ENCODE measurements at places on chromosomes 5 and 9.

DNA sequence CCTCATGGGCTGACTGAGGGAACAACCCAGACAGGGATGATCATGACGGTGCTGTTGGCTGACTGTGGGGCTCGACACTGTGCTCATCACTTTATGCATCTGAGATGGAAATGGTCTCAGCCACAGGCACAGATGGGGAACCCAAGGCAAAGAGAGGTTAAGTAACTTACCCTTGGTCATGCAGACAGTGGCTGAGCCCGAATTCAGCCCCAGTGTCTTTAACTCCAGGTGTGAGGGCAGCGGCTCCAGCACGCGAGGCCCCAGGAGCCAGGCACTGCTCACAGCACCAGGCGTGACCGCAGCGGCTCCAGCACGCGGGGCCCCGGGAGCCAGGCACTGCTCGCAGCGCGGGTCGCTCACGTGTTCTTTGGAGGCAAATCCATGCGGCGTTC, 45.3 kb upstream of the FCN1 start:
- no peak for DNase-seq

DNA sequence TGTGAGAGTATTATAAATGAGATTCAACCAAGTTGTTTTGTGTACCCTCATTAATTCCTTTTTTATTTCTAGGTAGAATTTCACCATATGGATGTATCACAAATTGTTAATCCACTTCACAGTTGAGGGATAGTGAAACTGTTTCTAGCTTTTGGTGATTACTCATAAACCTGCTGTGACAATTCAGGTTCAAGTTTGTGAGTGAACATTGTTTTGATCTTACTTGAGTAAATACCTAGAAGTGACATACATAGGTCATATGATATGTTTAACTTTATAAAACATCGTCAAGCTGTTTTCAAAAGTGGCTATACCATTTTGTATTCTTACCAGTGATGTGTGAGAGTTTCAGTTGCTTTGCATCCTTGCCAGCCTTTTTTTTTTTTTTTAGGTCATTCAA, 112.9 kb downstream of the CAMK4 start:
- DNase-seq, result no peak

DNA sequence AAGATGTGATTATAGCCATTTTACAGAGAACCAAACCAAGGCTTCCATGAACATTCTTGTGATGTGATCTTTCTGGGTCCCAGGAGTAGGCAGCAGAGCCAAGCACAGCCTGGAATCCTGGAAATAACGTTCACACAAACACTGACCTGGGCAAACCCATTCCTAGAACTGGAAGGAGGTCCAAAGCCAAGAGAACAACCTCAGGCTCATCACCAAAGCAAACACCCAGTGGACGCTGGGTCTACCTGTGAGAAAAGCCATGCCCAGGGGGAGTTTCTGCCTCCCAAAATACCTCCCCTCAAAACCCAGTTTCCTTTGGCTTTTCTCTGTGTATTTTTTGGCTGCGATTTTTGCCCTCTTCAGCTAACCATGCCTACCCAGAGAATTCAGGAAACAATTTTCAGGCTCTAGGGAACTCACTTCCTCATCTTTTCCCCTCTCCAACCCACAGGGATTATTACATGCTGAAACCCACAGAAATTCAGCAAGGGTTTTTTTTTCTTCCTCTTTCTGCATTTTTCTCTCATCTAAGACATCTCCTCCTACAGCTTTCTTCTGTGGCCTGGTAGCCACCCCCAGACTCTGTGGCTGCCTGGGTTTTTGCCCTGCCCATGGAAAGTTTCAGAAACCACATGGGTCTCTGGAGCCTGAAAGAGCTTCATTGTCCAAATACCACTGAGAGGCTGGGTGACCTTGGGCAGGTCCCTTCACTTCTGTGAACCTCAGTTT, 75.0 kb downstream of the TNC start:
- no peak for DNase-seq

GRCh38 chr5:176152191-176152929, 85.9 kb upstream of the SIMC1 start:
- no peak for DNase-seq

DNA sequence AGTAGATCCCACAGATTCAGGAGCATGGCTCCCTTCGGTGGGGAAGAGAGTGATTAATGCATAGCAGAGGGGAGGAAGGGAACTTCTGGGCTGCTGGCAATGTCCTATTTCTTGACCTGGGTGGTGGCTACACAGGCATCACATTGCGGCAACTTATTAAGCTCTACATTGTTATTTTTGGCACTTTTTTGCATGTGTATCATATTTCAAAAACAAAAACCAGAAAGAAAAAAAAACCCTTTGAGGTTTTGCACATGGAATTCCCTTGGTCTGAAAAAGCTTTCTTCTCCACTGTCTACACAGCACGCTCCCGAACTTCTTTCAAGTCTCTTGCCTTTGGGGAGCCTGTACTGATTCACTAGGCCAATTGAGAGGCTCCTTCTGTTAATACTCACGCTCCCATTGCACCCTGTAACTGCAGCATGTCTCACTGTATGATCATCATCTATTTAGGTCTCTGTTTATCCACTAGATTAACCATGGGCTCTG, 25.1 kb downstream of the CEMIP2 start:
- no peak for DNase-seq

GRCh38 chr5:6493681-6494454, 45.2 kb downstream of the UBE2QL1 start:
- no peak for DNase-seq

DNA sequence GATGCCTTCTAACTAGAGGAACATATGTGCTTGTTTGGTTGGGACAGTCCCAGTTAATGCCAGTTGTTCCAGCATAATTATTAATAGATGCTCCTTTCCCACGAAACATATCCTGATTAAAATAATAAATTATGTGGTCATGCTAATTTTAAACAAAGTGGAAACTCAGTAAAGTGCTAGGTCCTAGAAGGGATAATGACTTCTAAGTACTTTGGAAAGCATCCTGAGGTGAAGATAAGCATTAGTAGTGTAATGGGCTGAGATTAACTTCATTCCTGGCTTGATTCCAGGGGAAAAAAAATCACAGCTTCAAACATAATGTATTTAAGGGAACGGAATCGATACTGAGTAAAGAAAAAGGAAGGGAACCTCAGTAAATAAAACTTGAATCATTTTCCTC, 213.7 kb upstream of the SNX2 start:
- no peak for DNase-seq

DNA sequence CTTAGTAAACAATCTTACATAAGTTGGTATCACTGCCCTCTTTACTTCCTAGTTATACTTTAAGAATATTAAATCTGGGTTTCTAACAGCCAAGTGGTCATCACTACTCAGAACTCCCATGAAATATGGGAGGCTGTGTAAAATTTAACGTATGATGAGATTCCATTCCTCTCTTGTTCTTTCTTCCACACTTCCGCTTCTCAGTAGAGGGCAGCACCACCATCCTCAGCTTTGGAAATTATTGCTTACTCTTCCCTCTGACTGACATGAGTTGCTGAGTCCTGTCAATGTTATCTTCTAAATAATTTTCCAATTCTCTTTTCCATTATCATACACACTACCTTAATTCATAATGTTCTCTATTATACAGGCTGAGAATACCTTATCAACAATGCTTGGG, 194.0 kb downstream of the RFX3 start:
- DNase-seq, result no peak

DNA sequence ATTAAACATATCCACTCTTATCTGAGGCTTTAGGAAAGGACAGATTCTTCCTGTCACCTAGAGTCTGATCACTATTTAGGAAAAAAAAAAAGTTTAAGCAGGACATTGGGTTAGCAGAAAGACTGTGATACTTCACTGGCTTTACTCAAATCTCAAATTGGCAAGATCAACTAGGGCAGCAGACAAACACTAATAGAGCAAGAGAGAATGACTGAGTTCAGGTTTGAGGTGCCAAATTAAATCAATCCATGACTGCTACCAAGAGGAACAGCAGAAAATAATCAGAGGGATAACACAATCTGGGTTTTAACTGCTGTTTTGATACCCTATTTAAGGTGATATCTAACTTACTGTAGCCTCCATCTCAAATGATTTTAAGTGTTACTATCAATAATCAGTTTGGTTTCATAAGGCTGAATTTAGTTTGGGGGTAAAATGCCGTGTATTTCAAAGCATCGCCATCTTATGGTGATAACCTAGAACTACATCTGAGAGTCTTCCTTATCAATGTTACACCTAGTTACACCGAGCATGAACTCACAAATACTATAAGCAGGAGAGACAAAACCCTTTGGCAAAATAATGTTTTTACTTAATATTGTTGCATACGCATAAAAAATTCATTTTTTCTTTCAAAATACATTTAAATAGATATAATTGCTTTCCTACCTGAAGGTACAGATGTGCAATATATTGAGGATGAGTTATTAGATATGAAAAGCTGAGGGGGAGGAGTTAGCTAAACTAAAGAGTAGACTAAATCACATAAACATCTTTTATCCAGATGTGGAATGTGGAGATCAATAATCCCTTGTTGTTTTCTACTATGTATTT, 286.4 kb upstream of the CDH12 start:
- DNase-seq, result no peak

DNA sequence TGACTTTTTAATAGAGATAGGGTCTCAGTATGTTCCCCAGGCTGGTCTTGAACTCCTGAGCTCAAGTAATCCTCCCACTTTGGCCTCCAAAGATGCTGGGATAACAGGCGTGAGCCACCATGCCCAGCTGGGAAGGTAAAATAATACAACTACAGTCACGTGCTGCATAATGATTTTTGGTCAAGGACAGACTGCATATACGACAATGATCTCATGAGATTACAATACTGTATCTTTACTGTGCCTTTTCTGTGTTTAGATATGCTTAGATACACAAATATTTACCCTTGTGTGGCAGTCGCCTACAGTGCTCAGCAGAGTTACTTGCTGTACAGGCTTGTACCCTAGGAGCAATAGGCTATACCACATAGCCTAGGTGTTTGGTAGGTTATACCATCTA, 14.2 kb upstream of the IRF1 start:
- no peak for DNase-seq

DNA sequence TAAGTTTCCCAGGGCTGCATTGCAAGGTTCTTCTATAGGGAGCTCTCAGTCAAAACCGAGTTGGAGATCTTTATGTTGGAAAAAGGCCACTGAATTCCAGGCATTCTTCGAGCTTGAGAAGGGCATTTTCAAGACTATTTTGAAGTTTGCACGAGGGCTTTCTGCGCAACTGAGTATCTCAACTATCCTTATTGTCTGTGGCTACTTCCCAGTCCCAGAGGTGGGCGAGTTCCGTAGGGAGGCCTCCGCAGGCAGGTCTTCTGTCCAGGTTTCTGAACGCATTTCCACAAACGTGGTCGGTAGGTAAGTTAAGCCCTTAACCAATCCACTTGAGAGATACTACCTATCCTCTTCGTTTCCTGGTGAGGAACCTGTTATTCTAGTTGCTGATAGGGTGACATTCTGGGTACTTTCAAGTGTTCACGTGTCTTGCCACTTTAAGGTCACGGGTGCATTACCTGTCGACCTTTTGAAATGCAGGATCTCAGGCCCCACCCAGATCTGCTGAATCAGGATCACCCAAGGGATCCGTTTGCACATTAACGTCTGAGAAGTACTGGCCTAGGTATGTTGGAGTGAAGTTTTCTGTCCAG, 51.4 kb upstream of the TJP2 start:
- DNase-seq, result no peak

DNA sequence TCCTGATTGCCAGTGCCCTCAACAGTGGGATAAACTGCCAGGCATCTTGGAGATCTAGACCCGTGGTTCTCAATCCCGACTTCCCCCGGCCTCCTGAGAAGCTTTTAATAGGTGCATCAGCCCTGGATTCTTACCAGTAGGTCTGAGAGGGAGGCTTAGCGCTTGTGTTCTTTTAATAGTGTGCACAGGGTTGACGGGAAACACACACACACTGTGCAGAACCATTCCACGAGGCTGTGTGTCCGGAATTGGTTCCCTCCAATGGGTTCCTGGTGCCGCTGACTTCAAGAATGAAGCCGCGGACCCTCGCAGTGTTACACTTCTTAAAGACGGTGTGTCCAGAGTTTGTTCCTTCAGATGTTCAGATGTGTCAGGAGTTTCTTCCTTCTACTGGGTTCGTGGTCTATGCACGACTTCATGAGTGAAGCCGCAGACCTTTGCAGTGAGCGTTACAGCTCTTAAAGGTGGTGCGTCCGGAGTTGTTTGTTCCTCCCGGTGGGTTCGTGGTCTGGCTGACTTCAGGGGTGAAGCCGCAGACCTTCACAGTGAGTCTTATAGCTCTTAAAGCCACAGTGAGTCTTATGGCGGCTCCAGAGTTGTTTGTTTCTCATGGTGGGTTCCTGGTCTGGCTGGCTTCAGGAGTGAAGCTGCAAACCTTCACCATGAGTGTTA, 46.6 kb upstream of the PRSS3 start:
- DNase-seq, result peak; percentile 61

GRCh38 chr5:82820961-82821845, 256.0 kb downstream of the TMEM167A start:
- DNase-seq, result no peak

- no peak for DNase-seq
These were observed 42.6 kb downstream of the RASEF start for GRCh38 chr9:83020327-83020726.

DNA sequence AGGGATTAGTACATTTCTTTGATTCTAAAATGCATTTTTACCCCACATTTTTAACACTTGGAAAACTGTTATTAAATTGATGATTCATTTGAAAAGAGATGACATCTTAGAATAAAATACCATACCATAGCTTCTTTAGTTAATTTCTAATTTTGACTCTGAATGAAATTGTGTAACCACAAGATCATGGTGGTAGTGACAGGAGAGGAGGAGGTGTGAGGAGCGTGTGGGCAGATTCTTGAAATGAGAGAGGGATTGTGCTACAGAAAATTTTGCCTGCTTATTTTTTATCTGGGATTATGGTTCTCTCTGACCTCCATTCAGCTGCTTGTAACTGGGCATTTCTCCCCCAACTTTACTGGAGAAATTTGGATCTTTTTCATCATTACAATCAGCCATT, 173.3 kb upstream of the CLINT1 start:
- DNase-seq, result no peak

GRCh38 chr5:2182020-2182419, 299.3 kb upstream of the IRX4 start:
- no peak for DNase-seq

- DNase-seq, result no peak
These were observed 98.1 kb upstream of the CCDC112 start for GRCh38 chr5:115394531-115394930.

DNA sequence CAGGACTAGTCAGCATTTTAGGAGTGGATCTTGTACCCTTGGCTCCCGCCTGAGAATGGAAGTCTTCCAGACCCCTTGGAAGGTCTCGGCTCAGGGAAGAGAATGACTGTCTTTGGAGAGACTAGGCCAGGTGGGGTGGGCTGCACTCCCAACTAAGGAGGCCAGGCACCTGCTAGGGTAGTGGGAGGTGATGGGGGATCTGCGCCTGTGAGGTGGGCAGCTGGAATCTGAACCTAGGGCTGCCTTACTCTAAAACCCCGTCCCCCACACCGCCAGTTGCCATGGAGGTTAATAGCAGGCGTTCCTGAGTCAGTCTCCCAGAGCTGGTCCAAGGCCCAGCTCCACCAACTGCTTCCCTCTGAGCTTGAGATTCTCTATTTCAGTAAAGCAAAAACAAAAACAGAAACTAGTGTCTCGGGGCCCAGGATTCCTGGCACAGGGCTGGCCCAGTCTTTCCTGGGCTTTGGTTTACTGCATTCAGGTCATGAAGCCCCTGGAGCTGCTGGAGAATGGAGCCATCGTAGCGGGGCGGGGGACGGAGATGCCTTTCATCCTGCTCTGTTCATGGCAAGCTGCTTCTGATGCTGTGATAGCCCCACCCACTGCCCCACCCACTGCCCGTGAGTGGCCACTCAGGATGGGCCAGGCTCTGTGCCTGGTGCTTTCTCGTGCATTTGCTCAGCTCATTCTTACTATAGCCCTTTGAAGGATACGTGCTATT, 57.5 kb downstream of the DAB2IP start:
- no peak for DNase-seq

- no peak for DNase-seq
These were observed 2.0 kb upstream of the RXFP3 start for GRCh38 chr5:33934176-33934575.
